Activated CD4-positive, alpha-beta T cell treated with anti-CD3 and anti-CD28 coated beads, Interleukin-2, amount 10 ng/mL, durations not matched to agents 24 days and 14 days (primary cell): ENCODE measurements at places on chromosomes 5 and 9.

DNA sequence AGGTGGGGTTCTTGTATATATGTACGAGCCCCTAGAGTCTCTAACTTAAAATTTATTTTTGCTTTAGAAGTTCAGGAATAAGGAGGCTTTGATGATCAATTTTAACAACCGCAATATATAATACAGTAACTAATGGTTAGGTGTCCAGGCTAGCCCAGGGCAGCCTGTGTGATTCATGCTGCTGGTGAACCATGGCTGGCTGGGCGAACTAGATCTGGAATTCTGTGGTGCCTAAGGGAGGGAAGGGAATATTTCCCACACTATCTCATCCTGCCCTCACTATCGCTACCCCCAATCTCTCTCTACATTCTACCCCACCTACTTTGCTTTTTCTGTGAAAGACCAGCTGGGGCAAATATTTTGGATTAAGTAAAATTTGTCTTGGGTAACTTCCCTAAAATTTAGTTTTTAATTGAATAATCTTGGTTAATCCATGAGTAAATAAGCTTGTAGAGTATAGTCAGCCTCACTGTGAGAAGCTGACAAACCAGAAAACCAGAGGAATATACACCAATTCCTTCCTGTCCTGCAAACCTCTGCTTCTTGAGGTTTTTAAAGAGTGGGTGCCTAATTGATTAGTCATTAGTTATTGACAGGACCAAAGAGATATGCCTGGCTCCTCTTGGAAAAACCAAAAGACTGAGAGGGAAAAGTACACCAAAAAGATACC is 115.1 kb upstream of the CCDC152 start:
- no peak for DNase-seq

GRCh38 chr9:106575823-106576222 is 287.1 kb upstream of the ZNF462 start:
- DNase-seq: no peak

GRCh38 chr5:139402561-139403158 is 1.2 kb downstream of the SPATA24 start:
- DNase-seq: peak; percentile 76

DNA sequence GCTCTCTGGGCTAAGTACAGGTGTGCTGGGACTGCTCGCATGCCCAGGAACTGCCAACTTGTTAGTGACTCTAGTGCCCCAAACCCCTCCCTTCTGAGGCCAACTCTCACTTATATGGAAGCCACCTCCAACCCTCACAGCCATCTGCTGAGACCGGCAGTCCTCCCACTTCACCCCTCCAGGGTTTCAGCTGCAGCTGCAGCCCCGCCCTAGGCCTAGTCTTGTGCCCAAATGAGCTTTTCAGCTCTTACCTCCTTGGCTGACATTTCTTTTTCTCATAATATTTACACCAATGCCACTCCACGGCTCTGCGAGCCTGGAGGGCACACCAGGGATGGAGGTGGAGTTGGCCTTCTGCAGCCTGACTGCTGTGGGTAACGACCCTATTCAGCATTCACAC is 166.6 kb downstream of the ROR2 start:
- DNase-seq: no peak

GRCh38 chr5:137521246-137521645 is 22.1 kb upstream of the SPOCK1 start:
- no peak for DNase-seq

GRCh38 chr9:124934290-124934689 is 6.6 kb downstream of the GOLGA1 start:
- peak; percentile 40 for DNase-seq

DNA sequence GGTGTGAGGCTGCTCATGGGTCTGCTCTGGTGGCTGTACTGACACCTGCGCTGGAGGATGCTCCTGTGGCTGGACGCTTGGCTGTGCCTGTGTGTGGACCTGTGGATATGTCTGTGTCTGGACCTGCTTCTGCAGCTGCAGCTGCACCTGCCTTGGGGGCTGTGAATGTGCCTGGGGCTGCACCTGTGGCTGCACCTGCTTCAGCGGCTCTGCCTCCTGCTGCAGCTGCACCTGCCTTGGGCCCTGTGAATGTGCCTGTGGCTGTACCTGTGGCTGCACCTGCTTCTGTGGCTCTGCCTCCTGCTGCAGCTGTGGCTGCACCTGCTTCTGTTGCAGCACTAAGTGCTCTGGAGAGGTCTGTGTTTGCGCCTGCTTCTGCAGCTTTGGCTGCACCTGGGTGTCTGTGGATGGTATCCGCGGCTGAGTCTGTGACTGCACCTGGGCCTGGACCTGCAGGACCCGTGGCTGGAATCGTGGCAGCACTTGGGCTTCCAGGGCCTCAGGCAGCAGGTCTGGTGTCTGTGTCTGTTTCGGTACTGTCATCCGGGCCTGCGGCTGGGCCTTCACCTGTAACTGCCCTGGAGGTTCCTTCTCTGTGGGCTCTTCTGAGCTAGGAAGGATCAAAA is 12.5 kb downstream of the CIZ1 start:
- no peak for DNase-seq

DNA sequence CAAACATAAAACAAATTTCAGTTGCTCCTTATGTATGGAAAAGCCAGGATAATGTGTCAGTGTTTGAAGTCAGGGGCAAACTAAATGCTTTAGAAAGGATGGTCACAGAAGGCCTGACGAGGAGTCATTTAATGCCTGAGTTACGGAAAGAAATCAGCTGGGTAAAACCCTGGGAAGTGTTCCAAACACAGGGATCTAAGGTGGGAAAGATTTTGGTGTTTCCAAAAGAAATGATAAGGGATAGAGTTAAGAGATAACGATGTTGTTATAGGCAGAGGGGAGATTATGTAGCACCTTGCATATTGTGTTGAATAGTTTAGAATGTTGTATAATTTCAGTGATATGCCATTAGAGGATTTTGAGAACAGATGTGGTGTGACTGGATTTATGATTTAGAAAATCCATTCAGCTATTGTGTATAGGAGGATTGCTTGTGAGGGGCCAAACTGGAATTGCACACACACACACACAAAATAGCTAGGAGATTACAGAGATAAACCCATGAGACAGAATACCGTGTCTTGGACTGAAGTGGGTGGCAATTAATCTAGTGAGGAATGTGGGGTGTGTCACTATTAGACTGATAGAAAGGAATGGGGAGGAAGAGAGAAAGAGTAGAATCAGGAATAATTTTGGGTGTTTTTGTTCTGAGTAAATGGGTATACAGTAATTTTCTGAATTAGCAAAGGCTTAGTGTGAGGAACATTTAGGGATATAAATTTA is 274.2 kb upstream of the DAB2 start:
- DNase-seq: no peak

DNA sequence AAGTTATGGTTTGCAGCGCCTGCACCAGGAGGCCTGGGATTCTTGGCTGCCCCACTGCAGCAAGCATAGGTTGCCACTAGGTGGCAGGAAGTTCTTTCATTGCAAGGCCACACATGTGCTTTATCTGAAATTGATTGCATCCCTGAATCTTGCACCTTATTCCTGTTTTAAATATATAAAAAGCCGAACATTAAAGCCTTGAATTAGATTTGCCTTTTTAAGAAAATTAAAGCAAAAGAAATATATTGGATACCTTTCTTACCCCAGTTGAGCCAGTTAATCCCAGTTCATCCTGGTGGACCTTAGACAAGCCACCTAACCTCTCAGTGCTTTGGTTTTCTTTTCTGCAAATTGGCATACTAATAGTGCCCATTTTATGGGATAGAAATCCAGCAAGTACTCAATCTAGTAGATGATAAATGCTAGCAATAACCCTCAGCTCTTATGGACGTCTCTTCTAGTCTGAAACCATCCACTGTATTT is 6.3 kb upstream of the TRMT10B start:
- DNase-seq: peak; percentile 88

GRCh38 chr5:110625376-110625999 is 101.0 kb downstream of the TMEM232 start:
- no peak for DNase-seq

DNA sequence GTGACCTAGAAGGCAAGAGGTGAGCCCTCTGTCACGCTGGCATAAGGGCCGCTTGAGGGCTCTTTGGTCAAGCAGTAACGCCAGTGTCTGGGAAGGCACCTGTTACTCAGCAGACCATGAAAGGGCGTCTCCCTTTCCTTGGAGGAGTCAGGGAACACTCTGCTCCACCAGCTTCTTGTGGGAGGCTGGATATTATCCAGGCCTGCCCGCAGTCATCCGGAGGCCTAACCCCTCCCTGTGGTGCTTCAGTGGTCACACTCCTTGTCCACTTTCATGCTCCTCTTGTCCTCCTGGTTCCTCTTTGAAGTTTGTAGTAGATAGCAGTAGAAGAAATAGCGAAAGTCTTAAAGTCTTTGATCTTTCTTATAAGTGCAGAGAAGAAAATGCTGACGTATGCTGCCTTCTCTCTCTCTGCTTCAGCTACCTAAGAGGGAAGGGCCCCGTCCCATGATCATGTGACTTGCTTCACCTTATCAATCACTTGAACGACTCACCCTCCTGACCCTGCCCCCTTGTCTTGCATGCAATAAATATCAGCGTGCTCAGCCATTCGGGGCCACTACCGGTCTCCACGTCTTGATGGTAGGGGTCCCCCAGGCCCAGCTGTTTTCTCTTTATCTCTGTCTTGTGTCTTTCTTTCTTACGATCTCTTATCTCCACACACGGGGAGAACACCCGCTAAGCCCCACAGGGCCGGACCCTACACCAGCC is 16.7 kb upstream of the SCGB3A1 start:
- no peak for DNase-seq

- no peak for DNase-seq
These were observed 336.3 kb downstream of the KDM4C start for GRCh38 chr9:7094052-7094451.

GRCh38 chr9:131419026-131419614 is 25.2 kb downstream of the PRRC2B start:
- DNase-seq: peak; percentile 67

- DNase-seq: no peak
These were observed 19.3 kb downstream of the ACO1 start for GRCh38 chr9:32403567-32404260.

- DNase-seq: no peak
These were observed 24.5 kb upstream of the DUSP1 start for GRCh38 chr5:172795318-172795977.

DNA sequence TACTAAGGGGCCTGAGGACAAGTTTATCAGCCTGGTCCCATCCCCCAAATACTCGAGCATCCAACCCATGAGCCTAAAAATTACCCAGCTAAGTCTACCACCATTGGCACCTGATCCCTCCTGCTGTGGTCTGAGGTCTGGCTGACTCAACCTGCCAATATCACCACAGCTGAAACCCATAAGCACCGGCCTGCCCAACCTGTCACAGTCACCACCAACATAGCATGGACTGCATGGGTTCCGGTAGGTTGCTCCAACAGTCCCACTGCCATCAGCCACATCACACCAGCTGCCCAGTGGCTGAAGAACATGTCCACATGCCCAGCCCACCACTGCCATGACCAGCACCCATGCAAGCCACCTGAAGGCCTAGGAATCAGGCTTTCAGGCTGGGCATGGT is 495.0 kb downstream of the PRELID2 start:
- no peak for DNase-seq

DNA sequence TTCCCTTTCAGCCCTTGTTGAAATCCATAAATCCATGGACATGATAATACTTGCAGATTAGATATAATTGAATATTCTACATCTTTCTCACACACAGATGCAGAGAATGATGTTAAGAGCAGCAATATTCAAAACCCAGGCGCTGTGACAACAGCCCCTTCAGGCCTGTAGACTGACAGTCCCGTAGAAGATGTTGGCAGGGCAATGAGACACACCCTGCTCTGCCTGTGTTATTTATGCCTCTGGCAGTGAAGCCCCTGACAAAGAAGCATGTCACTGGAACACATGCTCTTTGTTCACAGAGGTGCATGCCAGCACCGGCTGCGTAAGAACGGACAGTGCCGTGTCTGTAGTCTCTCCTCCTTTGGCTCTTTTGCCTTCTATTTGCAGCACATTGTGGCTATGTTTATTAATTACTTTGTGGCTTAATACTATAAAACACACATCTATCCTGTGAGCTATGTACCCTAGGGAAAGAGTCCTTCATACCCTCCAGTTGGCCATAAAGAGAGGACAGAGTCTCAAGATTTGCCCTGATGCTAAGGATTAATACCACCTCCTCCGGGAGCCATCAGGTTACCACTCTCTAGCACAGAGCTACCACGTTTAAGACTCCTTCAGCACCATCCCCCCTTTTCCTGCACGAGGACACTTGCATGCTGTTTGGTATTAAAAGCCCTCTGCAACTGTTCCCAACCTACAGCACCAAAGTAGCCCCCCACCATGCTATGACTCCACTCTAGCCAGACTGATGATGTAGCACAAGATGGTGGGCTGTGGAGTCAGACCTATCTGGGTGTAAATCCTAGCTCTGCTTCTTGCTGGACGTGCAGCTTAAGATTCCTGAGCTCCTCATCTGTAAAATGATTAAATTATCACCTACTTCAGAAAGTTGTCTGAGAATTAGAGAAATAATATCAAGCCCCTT is 2.0 kb upstream of the ANP32B start:
- DNase-seq: no peak

GRCh38 chr5:151427258-151427657 is 20.1 kb upstream of the SLC36A1 start:
- DNase-seq: no peak

DNA sequence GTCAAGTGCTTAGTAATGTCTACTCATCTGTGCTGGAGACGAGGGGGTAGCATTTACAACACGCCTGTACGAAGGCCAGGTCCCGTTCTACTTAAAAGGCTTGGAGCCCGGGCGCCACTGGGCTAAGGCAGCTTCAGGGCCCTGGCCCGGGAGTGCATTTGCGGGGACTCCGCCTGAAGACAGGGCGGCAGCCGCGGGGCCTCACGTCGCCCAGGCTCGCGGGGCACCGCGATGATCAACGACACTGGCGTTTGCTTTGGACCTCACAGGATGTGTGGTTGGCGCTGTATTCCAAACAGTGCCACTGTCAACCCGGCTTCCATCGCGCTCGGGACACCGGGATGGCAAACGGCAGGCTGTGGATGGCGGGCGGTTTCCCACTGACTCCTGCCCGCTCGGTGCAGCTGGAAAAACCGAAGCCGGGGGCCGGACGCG is 1.1 kb upstream of the TENT4A start:
- DNase-seq: peak; percentile 85
